ENCODE measurements at places on chromosomes 7 and 10.

GRCh38 chr10:68133523-68133922 lies 24.2 kb downstream of the MYPN start:
- DNase-seq: no peak

DNA sequence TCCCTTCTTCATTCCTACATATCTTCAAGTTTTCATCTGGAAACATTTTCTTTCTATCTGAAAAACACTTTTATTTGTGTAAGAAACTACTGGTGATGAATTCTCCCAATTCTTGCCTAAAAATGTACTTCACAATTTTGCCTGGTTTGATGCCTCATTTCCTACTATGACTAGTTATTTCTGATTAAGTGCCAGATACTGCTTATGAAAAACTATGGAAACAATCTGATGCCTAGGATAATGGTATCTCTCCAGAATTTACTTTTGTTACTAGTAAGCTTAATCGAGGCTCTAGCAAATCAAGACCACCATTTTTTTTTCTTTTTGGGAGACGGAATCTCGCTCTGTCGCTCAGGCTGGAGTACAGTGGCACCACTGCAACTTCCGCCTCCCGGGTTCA lies 31.3 kb downstream of the CACUL1 start:
- no peak for DNase-seq

DNA sequence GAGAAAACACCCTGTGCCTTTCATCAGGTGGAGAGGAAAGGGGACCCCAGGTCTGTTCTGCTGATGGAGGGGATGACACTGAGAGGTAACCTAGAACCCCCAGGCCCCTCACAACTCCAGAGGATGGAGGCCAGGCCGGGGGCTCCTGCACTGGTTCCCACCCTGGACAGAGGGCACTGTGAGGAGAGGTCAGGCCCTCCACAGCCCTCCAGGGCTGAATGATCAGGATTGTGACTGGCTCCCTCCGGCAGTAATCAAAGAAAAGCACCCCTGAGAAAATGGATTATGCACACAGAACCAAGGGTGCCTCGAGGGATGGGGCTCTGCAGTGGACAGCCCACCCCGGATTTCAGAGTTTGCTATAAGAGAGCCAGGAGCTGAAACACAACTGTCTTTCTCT lies 502.8 kb downstream of the TCERG1L start:
- DNase-seq: no peak

- DNase-seq: no peak
These were observed 13.7 kb downstream of the IL2RA start for GRCh38 chr10:6048281-6049030.

GRCh38 chr7:116953906-116954838 lies 871 bp downstream of the ST7 start:
- DNase-seq: no peak

DNA sequence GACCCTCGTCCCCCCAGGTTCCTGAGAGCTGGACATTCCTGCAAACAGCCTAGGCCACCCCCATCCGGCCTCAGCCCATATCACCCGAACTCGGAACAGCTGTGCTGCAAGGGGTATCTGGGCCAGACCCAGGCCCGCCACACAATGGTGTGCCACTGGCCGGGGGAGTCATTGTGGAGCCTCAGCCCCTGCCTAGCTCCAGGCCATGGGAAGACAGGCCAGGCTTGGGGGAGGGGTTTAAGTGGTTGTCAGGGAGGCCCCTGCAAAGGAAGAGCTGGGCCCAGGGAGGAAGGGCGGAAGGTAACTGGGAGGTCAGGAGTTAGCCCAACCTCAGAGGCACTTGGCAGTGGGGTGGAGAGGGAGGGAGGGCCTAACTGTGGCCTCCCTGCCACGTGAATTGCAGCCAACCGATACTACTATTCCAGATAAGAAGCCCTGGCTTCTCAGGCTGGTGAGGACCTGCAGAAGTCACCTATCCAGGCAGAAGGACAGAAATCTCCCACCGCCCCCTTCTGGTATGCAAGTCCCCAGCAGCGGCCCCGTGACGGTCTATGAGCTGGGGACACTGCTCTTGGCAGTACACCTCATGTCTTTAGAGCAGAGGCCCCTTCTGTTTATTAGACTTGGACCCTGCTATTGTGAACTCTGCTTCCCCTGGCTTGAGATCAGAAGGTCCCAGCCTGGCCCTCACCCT lies 26.8 kb downstream of the VSIR start:
- no peak for DNase-seq

GRCh38 chr10:22599636-22600228 lies 114.6 kb downstream of the PIP4K2A start:
- no peak for DNase-seq

GRCh38 chr7:51366930-51367613 lies 50.5 kb upstream of the COBL start:
- peak; percentile 59 for DNase-seq

- no peak for DNase-seq
These were observed 146.5 kb downstream of the ARID5B start for GRCh38 chr10:62047960-62048383.

DNA sequence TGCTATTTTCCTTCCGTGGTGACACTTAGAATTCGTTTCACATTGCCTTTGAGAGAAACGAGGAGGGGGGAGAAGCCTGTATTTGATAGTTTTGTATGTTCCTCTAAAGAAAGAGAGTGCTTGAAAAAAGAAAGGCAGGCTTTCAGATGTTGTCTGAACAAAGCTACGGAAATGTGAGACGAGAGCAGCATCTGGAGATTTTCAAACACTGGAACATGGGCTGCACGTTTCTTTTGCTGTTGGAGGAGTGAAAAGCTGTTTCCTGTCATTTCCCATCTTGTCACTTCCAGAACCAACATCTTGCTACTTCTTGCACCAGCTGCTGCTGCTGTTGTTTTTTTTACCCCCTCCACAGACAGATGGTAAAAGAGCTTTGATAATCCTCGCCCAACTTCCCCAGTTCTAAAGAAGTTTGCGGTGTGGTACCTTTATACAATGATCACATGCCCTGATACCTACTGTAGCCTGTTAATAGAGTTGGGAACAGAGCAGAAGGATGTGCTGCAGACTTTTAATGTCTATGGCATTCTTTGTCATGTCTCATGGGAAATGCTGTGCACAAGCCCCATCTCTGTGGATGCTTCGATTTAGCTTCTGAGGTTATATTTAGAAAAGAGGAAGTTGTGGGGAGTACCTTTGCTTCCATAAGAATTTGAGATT lies 408.1 kb downstream of the AUTS2 start:
- no peak for DNase-seq

DNA sequence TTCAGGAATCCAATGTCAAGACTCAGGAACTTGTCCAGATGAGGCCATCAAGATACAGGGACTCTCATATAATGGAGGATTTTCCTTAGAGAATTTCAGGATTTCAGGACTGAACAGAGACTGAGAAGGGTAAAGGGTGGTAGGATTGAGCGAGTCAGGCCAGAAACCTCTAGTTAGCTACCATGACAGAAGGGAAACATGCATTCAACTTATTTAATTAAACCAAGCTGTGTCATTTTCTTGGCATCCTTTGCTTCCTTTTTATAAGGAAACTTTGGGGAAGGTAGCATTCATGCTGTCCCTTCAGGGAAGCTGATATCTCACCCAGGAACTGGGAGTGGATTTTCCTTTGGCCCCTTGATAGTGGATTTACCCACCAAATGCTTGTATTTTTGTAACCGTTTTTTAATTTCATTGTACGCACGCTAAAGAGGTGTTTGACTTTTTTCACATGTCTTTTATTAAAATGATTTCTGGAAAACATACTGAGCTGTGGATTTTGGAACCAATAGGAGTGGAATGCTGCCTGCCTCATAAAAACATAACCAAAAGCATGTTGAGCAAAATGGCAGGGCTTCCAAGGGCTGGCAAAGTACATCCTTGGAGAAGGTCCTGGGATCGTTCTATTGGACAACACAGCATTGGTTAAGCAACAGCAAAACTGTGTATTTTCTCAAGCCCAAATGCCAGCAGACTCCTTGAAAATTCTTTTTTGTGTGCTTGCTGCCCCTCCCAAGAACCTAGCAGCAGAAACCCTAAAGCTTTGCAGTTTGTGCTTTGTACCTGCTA lies 104.5 kb downstream of the CXCL12 start:
- no peak for DNase-seq

GRCh38 chr7:147912291-147912690 lies 678.3 kb upstream of the C7orf33 start:
- DNase-seq: no peak

GRCh38 chr10:113718969-113719822 lies 32.3 kb upstream of the PLEKHS1 start:
- no peak for DNase-seq

DNA sequence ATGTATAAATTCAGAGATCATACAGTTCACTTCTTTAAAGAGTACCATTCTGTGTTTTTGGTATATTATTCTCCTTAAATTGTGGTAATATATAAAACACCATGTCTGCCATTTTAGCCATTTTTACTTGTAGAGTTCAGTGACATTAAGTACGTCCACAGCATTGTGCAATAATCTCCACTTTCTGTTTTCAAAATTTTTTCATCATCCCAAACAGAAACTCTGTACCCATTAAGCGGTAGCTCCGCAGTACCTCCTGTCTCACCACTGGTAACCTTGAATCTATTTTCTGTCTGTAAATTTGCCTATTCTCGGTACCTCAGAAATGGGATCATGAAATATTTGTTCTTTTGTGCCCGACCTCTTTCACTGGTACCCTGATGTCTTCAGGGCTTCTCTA lies 60.3 kb downstream of the CAMK1D start:
- no peak for DNase-seq

DNA sequence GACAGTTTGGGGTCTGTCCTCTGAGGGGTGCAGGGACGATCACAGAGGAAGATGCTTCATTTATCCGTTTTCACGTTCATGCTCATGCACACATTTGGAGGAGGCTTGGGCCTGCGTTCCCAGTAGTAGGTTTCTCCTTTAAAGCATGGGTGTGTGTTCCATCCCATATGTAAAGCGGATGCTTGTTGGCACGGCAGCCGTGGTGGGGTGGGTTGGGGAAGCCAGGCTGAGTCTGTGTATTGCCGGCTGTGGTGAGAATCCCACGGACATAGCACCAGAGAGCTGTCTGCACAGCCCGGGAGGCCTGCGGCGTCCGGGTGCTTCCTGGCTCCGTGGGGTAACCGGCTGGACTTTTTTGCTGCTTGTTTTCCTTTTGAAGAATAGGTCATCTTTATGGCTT lies 440 bp downstream of the JAKMIP3 start:
- no peak for DNase-seq

DNA sequence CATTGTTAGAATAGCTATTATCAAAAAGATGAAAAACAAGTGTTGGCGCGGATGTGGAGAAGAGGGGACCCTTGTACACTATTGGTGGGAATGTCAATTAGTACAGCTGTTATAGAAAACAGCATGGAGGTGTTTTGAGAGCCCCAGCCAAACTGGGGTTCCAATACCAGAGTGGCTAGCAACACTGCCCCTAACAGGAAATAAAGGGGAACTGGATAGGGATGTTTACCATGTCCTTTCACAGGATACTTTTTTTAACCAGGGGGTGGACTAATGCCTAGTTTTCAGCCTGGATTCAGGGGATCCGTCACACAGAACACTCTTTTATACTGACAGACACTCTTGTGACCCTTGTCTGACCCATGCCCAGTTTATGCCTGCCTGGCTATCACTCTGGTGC lies 6.9 kb upstream of the GSTK1 start:
- DNase-seq: no peak

DNA sequence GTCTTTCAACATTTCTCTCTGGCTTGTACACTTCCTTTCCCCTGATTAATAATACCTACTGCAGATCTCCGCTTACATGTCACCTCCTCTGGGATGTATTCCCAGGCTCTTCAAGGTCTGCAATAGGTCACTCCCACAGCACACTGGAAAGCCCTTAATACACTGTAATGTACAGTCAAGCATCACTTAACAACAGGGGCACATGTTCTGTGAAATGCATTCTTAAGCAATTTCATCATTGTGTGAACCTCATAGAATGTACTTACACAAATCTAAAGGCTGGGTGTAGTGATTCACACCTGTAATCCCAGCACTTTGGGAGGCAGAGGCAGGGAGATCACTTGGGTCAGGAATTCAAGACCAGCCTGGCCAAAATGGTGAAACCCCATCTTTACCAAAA lies 1.9 kb downstream of the COX15 start:
- no peak for DNase-seq

GRCh38 chr7:156389116-156389692 lies 251.4 kb upstream of the RNF32 start:
- no peak for DNase-seq

DNA sequence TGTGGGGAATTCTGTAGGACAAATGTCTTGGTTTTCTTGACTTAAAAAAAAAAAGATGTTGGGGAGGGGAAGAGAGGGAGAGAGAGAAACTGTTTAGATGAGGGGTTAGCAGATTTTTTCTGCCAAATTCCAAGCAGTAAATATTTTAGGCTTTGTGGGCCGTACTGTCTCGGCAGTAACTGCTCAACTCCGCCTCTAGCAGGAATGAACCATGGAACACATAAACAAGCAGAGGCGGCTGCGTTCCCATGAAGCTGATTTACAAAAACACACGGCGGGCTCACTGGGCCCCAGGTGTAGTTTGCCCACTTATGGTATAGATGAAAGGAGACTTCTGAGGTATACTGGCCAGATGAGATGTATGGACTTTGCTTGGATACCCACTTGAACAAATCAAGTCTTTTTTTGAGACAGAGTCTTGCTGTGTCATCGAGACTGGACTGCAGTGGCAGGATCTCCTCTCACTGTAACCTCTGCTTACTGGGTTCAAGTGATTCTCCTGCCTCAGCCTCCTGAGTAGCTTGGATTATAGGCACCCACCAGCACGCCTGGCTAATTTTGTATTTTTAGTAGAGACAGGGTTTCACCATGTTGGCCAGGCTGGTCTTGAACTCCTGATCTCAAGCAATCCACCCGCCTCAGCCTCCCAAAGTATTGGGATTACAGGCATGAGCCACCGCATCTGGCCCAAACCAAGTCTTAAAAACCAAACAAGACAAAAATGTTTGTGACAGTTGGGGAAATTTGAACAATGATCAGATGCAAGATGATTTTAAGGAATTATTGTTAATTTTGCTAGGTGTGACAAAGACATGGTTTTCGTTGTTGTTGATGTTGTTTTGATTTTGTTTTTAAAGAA lies 9.7 kb upstream of the ADAMTS14 start:
- no peak for DNase-seq

- no peak for DNase-seq
These were observed 121.6 kb upstream of the WDR11 start for GRCh38 chr10:120729547-120729946.

GRCh38 chr7:150778014-150778737 lies 22.0 kb downstream of the TMEM176B start:
- no peak for DNase-seq

GRCh38 chr10:84770824-84771223 lies 442.4 kb downstream of the CCSER2 start:
- DNase-seq: no peak

DNA sequence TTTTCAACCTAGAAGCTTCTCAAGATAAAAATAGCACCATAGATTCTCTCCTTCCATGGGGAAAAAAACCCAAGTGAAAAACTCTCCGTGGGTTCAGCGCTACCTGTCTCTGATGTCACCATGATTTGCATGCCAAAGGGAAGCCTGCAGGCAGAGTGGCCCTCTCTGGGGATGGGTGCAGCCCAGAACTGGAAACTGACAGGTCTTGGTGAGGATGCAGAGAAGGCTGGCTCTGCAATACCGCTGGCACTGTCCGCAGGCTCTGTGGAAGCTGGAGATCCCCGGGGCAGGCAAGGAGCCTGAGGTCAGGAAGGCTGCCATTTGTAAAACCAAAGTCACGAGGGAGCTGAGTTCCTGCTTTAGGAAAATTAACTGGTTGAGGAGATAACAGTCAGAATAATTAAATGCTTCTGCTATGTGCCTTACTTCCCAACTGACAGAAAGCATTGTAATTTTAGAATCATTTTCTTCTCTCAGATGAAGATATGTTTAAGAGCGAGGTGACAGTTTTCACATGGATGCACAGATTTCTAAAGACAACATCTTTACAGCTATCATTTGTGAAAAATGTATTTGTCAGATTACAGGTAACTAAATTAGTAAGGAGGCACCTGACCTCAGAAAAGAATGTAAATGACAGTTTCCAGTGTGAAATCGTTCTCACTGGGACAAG lies 731.5 kb upstream of the FZD8 start:
- no peak for DNase-seq
